ENCODE measurements at places on chromosomes 11 and 22. TPM values are rescaled to one million over a fixed set of nuclear protein-coding genes. Genes with fewer than 3 reads are reported as not detected.

- no peak for DNase-seq
These were observed 1.3 kb upstream of the ISX start for GRCh38 chr22:35064664-35065063.

DNA sequence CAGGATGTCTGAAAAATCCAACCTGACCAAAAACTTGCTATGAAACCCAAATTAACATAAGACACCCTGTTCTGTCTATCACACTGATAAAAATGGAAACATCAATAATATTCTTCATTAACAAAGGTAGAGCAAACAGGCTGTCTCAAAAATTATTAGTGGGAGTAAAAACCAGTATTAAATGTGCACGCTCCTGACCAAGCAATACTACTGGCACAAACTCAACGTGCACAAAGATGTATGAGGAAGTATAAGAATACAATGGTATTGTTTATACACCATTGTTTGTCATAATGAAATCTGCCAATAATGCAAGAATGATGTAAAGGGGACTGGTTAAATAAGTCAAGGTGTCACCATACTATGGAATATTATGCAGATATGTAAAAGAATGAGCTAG is 288.5 kb downstream of the MN1 start:
- DNase-seq = no peak

DNA sequence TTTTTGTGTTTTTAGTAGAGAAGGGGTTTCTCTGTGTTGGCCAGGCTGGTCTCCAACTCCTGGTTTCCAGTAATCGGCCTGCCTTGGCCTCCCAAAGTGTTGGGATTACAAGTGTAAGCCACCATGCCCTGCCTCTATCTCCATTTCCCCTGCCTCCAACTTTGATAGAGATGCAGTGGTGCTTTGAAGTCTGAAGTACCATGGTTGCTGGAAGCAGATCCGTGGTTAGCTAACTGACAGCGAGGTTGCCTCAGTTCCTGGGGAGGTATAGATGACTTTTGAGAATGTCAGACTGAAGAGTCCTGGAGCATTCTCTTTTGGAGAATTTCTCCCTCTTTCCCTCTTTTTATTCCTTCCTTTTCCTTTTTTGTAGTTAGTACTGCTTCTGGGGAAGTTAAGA is 111.5 kb upstream of the RRM1 start:
- DNase-seq = no peak

DNA sequence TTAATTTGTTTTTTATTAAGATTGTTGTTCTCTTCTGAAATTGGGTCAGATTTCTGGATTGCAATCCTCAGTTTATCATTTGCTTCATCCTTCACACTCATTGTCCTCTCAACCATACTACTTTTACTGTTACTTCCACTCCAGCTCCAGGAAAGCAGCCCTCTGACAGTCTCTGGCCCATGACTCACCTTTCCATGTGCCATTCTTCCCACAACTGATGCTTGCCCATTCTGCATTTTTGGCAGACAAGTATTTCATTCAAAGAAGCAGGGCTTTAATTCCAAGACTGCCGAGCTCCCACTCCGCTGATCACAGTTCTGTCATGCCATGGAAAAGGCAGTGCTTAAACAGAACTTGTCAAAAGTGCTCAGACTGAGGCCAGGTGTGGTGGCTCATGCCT is 139.2 kb downstream of the WNT11 start:
- no peak for DNase-seq

GRCh38 chr11:1194977-1195681 is 27.7 kb upstream of the MUC5B start:
- DNase-seq = no peak

DNA sequence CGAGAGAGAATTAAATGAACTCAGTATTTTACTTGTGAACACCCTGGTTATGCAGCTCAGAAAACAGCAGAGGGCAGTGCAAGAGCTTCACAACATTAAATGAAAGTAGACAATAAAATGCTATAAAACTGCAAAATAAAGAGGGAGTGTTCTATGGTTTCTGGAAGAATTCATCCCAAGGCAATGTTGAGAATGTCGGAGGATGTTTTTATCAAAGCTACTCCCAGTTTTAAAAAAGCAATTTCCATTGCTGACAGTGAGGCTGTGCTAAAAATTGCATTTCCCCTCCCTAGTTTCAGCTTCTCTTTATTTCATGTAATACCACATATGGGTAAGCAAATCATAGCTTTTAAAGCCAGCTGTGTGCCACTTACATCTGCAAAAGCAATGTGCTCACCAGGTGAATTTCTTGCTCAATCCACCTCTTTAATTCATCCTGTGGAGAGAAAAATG is 296.8 kb downstream of the RAB38 start:
- peak; percentile 25 for DNase-seq

DNA sequence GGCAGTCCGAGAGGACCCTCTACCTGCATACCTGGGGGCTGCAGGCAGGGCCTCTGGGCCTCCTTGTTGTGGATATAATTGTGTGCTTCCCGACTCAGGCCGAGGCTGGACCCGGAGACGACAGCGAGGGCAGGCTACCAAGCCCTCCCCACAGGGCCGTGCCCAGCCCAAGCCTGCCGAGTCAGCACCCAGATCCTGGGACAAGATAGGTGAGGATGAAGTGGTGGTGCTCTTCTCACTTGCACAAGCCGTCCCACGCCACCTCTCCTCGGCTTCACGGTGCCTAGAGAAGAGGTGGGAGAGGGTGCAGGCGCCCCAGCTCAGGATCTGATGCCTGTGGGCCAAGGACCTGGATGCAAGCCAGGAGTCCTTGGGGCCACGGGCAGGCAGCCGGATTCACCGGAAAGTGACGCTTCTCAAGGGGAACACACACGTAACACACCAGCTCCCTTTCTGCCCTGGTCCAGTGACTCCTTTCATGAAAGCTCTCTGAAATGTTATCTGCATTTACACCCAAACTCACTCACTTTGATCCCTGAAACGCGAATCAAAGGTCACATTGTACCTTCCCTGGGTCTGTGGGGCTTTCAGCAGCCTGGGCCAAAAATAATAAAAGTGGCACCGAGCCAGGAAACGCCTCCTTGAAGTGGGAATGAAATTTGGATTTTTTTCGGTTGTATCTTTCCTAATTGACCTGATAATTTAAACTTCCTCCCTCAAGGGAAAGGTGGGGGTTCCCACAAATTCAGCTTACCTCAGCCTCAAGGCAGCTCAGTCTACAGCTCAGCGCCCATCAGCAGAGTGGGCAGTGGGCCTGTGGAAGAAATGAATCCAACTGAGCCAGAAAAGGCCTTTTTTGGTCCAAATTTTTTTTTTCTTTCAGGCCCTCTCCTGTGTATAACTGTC is 1.1 kb upstream of the GNB1L start:
- DNase-seq = no peak

DNA sequence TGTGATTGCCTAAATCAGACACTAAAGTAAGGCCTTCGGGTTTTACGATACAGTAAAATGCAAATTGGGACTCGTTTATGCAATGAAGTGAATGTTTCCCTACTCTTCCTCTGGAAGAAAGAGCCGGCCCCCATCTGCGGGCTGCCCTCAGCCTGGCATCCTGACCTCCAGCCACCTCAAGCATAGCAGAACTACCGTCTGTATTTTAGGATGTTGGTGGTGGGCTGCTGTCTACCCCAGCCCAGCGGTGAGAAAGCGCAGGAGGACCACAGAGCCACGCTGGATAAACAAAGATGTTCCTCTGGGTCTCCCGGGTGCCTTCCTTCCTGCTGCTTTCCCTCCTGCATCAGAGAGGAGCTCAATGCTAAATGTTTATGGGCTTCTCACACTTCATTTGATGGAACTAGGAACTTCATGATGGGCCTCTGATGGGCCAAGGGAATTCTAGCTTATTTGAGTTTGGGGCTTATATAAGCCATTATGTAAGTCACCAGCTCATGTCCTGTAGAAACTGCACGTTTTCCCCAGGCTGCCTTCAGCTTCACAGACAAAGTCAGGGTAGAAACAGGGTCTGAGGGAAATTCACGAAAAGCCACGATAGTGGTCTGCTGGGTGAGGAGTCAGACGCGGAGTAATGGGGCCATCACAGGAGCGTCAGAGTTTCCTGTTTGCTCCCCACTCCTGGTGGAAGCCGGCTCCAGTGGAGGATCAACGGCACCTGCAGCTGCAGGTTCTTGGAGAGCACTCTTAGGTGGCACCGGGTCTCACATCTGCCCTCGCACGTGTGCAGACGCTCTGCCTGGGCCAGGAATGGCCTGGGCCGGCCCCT is 287.4 kb downstream of the BRD1 start:
- DNase-seq = no peak

DNA sequence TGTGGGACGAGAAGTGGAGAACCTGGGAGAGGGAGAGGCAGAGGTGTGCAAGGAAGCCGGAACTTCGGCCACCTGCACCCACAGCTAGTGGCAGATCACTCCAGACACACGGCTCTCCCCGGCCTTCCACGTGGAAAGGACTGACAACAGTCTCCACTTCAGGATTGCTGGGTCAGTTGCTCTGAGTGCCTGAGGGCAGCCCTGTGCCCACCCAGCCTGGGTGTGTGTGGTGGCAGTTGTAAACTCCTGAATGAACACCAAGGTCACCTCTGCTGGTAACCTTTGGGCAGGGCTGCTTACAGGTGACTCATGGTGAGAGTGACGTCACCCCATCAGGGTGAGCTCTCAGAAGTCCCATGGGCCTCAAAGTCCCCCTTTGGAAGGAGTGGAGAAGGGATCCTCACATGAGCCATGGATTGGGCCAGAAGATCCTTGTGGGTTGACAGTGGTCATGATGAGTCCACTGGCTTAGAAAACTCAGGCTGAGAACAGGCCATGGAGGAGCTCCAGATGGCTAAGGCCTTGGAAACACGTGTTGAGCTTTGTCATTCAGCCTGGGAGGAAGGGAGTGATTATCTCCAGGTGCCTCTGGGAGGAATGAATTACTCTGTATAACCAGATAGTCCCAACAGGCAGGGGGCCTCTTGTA is 71.3 kb downstream of the BCR start:
- no peak for DNase-seq

SREBF2 gene
- total RNA-seq = 78.9 TPM

GRCh38 chr11:46674463-46675287 is 25.7 kb downstream of the ARHGAP1 start:
- no peak for DNase-seq

- no peak for DNase-seq
These were observed 1.0 kb upstream of the TOB2 start for GRCh38 chr22:41447435-41448188.

DNA sequence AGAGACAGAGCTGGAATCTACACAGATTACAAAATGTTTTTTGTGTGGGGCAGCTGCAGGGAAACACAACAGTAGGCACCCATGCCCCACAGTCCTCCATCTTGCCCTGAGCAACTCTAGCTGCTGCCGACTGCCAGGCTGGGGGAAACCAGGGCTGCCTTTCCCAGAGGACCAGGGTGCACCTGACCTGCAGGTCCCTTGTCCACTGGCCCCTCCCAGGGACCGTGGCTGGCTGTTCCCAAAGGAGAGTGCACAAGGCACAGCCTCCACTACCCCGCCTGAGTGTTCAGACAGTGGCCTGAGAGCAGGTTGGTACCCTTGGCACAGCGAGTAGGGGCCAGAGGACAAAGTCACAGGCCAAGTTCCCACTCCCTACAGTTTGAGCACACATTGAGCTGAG is 181.8 kb downstream of the BARX2 start:
- no peak for DNase-seq

DNA sequence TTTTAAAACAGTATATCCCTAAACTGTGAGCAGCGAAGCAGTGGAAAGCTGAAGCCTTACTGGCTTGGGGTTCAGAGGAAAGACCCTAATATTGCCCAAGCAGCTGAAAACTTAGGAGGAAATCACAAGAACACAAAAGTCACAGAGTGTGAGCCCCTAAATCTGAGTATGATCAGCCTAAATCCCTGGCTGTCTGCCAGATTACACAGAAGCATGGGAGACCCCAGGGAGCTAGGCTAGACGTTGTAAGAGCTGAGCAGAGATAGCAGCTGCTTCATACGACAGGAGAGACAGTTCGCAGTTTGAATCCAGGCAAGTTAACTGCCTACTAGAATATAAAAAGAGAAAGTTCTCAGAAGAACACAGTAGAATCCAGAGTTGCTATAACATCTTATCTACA is 81.2 kb downstream of the PACS1 start:
- DNase-seq = no peak

DNA sequence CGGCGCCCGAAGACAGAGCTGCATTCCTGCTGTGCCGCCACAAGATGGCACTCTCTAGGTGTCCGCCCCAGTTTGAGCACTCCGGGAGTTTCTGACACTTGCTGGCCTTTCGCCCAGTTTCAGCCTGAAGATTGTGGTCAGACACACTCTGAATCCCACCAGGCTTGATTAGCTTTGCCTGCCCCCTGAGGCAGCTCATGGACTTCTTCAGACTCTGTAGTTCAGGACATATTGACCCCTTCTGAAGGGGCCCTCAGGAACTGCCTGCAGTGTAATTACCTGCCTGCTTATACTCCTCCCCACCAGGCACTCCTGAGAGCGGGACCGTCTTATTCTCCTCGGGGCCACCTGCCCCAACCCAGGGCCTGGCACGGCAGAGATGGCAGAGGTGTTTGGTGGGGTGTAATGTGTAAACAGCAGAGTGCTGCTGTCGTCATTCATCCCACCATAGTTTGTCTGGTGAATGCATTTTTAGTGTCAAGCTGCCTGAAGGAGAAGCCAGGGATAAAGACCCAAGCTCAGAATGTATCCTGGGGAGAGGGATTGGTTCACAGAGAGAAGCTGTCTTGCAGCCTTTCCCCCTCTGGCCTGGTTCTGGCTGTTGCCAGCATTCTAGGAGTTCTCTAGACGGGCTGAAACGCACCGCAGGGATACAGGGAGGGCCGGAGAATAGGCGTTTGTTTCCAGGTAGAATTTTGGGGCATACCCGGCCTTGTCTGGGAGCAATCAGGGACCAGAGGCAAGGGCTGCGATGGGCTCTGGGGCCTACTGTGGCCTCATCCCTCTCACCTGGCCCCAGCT is 46.4 kb downstream of the EIF3F start:
- no peak for DNase-seq

- DNase-seq = no peak
These were observed 113.7 kb downstream of the PLEKHA7 start for GRCh38 chr11:16900491-16900890.

DNA sequence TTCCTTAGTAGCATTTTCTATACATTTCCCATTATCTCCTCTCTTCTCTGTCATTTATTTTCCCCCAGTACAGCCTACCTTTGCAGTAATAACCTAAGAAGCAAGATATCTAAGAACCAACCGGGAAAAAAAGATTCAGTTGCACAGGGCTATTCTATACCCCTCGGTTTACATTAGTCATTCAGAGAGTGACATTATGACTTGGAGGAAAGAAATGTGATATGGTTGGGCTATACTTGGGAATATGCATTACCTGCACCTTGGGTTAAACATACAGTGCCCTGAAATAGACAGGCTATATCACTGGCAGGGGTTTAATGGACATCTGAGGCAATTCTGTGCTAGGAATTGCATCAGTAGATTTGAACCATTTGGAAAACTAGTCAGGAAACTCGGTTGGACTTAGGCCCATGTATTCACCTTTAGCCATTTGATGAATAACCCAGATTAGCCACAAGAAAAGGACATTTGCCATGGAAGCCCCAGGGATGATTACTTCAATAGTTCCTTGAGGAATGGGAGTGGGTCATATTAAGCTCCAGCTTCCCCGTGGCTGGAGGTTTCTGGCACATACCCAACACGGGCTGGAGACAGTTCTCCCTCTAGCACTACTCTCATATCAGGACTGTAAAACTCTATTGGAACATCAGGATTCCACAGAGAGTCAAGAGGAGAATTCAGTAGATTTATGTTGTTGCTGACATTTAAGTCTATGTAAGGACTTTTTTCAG is 973.2 kb downstream of the NTM start:
- DNase-seq = no peak

Measured in glomerular endothelial cell (primary cell).